ENCODE measurements at places on chromosomes 2 and 18. TPM values are rescaled to one million over a fixed set of nuclear protein-coding genes. Genes with fewer than 3 reads are reported as not detected.

DNA sequence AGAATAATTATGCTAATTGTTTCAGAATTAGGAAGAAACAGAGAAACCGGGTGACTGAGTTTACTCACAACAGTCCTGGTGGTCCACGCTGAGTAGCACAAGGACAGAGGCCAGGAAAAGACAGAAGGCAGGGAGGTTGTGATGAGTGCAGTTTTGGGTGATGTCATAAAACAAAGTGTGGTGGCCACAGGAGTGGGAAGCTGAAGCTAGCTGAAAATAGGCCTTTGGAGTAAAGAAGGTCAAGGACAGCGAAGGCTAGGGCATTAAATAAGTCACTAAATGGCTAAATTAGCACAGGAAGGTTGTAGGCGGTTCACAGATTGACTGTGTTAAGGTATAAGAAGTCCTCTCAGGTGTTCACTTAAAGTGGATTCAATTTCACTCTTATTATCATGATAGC is 120.9 kb upstream of the TTN start:
- no peak overlapping the region for H3K4me3 ChIP-seq
- no peak overlapping the region for H3K27ac ChIP-seq
- no peak for DNase-seq
- H3K27me3 ChIP-seq, result no peaks in the 10 kb centered on the region
- peaks cover 8% of the 10 kb centered on the region for H3K36me3 ChIP-seq

DNA sequence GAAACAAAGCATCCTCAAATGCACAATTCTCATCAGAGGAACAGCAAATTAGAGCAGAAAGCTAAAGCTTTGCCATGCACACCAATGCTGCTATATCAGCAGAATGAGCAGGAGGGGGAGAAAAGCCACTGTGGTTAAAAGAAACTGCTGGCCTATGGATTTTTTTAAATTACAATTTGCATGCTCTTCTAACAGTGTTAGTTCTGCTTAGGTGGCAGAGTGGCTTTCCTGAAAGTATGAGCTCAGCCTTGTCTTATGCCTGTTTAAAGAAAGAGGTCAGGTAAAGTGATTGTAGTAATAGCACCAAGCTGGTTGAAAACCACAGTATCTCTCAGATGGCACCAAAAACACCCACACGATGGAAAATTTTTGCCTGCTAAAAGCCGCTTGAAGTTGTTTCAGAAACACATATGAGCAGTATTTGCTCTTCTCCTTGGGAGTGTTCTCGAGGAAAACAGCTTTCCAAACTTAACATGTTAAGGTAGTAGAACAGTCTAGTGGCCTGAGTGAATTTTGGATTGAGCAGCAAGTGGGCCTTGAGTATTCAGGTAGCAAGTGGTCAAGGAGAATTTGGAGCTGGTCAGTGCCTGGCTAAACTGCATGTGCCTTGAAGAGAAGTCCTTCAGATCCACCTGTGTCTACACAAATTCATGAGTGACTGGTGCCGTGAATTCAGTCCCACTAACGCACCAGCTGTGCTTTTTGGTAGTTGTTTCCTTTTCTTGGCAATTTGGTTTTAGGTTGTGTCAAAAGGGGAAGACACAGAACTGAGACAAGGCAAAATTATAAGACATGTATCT is 19.6 kb upstream of the NDUFV2 start:
- no peak overlapping the region for H3K27ac ChIP-seq
- no peaks in the 10 kb centered on the region for H3K36me3 ChIP-seq
- no peak overlapping the region for H3K4me3 ChIP-seq
- DNase-seq, result no peak
- no peaks in the 10 kb centered on the region for H3K4me1 ChIP-seq
- no peaks in the 10 kb centered on the region for H3K27me3 ChIP-seq

DNA sequence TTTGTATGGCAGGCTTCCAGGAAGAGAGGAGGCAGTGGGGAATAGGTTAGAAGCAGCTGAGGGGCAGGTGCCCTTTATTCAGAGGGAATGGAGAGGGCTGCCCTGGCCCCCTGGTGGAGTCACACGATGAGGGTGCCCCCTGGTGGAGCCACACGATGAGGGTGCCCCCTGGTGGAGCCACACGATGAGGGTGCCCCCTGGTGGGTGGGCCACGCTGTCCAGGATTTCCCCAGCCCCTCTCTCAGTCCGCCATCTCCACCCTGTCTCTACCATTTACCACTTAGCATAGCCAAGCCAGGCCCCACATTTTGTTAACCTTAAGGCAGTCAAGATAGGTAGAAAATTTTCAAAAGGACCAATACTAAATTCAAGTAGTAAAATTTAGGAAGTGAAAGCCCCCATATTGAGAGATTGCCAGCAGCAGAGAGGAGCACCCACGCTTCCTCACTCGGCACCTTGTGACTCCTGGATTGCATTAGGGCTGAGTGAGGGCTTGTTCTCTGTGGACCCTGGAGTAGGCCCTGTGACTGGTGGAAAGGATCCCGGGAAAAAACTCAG is 10.4 kb upstream of the FAM228A start:
- peaks cover 21% of the 10 kb centered on the region for H3K36me3 ChIP-seq
- H3K27ac ChIP-seq, result no peak overlapping the region
- H3K4me3 ChIP-seq, result no peak overlapping the region
- H3K4me1 ChIP-seq, result peaks cover 1% of the 10 kb centered on the region
- no peak for DNase-seq
- H3K27me3 ChIP-seq, result peaks cover 29% of the 10 kb centered on the region

GRCh38 chr2:168490946-168491605 is 35.0 kb downstream of the CERS6 start:
- no peak overlapping the region for H3K27ac ChIP-seq
- H3K27me3 ChIP-seq, result no peaks in the 10 kb centered on the region
- DNase-seq, result no peak
- peaks cover 36% of the 10 kb centered on the region for H3K4me1 ChIP-seq

DNA sequence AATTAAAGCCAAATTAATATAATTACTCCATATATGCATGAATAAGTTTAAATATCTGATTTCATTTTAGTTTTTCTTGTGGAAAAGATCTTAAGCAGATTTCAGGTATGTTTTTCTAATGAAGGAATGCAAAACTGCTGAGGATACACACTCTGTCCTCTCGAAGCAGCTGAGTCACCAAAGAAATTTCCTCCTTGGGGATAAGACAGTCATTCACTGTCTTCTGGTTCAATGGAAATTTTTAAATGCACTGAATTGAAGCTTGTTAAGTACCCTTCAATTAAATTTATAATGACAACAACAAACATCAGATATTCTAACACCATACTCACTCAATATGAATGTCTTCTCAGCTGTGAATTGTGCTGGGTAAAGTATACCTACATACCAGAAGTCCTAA is 101.5 kb upstream of the DNER start:
- H3K27me3 ChIP-seq, result no peaks in the 10 kb centered on the region
- H3K4me3 ChIP-seq, result no peak overlapping the region
- peaks cover 4% of the 10 kb centered on the region for H3K4me1 ChIP-seq

DNA sequence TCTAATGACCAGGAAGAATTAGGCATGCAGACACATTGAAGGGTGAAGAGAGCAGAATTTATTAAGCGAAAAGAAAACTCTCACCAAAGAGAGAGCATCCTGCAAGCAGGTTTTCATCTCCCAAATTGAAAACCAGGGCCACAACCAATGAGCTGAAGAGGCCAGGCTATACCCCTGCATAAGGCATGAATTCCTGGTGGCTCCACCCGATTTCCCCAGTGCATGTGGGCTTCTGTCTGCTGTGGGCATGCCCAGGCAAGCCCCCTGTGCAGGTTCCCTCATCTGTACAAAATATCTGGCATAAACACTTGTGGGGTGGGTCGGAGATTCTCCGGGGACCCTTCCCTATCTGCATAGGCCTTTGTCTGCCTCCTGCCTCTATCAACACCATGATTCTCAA is 621.6 kb upstream of the LRRTM1 start:
- no peaks in the 10 kb centered on the region for H3K27me3 ChIP-seq
- H3K4me1 ChIP-seq, result no peaks in the 10 kb centered on the region
- no peak for DNase-seq
- H3K4me3 ChIP-seq, result no peak overlapping the region
- H3K27ac ChIP-seq, result no peak overlapping the region
- peaks cover 6% of the 10 kb centered on the region for H3K36me3 ChIP-seq

SNED1 gene
- 2.5 TPM for total RNA-seq

DNA sequence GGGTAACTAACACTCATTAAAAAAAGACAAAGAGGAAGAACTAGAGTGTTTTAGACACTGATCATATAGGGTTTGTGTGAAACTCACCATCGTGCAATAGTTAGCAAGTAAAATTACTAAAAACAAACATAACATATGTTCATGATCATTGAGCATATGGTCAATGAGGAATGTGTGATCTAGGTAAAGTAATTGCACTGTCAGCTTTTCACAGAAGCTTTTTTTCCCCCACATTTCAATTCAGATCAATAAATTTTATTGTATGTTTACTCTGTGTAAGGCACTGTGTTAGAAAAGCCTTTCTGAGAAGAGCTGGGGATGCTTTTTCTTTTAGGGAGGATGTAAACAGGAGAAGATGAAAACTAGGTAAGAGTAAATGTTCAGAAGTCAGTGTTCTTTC is 348.2 kb downstream of the LRP1B start:
- no peak for DNase-seq
- H3K36me3 ChIP-seq, result no peaks in the 10 kb centered on the region
- no peak overlapping the region for H3K4me3 ChIP-seq
- no peaks in the 10 kb centered on the region for H3K27me3 ChIP-seq
- peaks cover 3% of the 10 kb centered on the region for H3K4me1 ChIP-seq

TRIM43 gene
- total RNA-seq, result not detected

GRCh38 chr2:100281521-100282438 is 40.5 kb downstream of the LONRF2 start:
- DNase-seq, result no peak
- peaks cover 5% of the 10 kb centered on the region for H3K36me3 ChIP-seq
- peaks cover 9% of the 10 kb centered on the region for H3K4me1 ChIP-seq
- no peak overlapping the region for H3K27ac ChIP-seq
- H3K4me3 ChIP-seq, result no peak overlapping the region
- no peaks in the 10 kb centered on the region for H3K27me3 ChIP-seq

DNA sequence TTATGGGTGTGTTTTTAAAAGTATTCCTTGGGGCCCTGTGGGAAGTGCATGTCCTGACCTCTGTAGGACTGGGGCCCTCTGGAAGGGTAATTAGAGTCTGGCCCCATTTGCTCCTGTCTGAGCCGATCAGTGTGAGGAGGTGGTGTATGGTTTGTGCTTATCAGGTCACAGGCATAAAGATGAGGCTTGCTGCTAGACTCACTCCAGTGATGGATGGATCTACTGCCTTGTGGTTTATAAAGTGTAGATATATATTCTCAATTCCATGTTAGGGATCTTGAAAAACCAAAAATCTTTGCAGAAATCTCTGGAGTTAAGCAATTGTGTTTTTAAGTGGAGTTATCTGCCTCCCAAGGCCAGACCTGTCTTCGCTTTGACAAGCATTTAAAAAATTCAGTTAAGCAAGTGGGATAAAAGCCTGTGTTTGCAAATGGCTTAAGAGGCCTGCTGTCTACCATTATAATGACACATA is 182.4 kb downstream of the PTPRM start:
- no peak for DNase-seq
- peaks cover 31% of the 10 kb centered on the region for H3K4me1 ChIP-seq
- H3K4me3 ChIP-seq, result no peak overlapping the region
- H3K27me3 ChIP-seq, result no peaks in the 10 kb centered on the region
- H3K27ac ChIP-seq, result peak overlapping the region; percentile 56
- H3K36me3 ChIP-seq, result peaks cover 7% of the 10 kb centered on the region

Measured in progenitor cell of endocrine pancreas (in vitro differentiated cells).